Bone marrow (tissue), 2 donors: ENCODE measurements at places on chromosomes 2 and 18.

GRCh38 chr2:60285626-60286316 lies 267.7 kb downstream of the BCL11A start:
- DNase-seq: no peak

- no peak for DNase-seq
These were observed 104.2 kb upstream of the LYPD1 start for GRCh38 chr2:132774189-132774588.

DNA sequence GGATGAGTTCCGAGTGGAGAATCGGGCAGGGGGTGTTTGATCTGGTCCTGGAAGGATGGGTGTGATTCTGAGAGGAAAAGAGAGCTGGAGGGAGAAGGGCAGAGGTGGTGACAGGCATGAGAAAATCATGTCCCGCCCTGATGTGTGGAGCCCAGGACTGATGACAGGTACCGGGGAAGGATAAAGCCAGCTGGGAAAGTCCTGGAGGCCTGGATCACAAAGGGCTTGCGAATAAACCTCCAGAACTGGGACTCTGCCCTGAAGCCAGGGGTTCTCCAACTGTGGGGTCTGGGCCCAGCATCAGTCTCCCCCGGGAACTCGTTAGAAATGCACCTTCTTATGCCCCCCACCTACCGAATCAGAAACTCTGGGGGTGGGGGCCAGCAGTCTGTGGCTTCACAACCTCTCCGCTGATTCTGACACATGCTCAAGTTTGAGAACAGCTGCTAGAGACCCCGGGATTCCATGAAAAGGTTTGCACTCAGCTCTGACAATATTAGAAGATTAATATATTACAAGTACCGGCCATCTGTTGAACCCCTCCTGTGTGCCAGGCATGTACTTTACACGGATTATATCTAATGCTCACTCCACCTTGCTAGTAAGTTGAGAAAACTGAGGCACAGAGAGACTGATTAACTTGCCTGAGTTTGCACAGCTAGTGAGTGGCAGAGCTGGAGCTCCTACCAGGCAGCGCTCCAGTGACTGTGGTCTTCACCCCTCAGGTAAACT lies 8.0 kb downstream of the TNFRSF11A start:
- DNase-seq: no peak

DNA sequence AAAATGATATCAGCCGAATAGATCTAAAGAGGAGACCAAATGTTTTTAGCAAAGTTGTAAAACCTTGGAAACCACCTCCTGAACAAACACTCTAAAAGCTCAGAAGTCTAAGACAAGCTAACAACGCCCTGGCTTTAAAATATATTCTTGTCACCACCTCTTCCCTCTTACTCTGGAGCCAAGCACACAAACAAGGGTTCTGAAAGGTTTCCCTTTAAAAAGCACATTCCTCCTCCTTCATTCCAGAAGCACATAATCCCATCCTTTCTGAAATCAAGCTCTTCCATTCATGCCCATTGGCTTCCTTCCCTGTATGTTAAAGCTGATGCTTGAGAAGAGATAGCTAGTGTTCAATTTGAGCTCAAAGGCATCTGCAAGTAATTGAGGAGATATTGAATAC lies 382.0 kb downstream of the LNPK start:
- no peak for DNase-seq

GRCh38 chr2:120384486-120385354 lies 38.8 kb downstream of the INHBB start:
- no peak for DNase-seq

DNA sequence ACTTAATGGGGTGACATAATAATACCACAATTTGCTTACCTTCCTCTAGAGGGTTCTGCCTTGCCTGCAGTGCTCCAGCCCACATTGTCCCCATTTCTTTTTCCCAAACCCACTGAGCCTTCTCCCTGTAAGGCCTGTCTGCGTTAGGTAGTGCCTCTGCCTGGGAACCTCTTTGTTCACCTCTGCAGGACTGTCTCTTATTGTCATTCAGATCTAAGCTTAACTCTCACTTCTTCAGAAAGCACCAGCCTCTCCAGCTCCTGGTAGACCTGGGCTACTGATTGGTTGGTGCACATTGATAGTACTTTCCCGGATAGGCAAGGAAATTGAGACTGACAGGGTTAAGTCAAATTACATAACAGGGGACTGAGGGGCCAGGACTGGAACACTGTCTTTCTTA lies 49.1 kb downstream of the CCDC85A start:
- no peak for DNase-seq

DNA sequence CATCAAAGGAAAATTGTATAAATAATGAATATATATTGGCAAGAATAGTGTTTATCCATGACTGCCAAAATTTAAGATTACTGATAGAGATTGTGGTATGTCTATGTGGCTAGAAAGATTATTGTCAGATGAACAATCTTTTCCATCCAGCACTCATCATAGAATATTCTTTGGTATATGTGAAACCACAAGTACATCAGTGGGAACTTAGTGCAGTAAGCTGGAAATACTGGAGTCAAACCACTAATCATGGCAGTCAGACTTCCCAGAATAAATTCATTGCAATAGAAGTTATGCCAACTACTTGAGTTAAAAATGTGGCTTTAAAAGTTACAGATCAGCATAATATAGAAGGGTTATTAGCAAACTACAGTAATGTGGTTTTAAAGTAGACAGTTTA lies 310.3 kb downstream of the GULP1 start:
- DNase-seq: no peak

DNA sequence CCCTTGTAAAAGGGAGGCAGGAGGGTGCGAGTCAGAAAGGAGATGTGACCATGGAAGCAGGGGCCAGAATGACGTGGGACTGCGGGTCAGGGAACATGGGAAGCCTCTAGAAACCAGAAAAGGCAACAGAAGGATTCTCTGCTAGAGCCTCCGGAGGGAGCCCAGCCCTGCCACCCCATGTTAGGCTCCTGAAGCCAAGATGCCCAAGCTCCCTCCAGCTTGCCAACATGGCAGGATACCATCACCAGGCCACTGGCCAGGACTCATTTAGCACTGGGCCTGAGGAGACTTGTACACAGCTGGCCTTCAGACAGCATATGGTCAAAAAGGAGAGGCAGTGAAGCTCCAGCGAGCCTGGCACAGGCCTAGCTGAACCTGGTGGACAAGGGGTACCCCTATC lies 5.6 kb downstream of the TMEM247 start:
- DNase-seq: no peak

- DNase-seq: no peak
These were observed 251.5 kb upstream of the MGAT5 start for GRCh38 chr2:134002391-134002790.

- DNase-seq: no peak
These were observed 45.7 kb downstream of the RALB start for GRCh38 chr2:120298173-120298835.
